Stomach (tissue), 19 donors: ENCODE measurements at places on chromosomes 12 and 14.
A peak's percentile ranks its signal among the peaks of the same experiment; 100 is the strongest.

DNA sequence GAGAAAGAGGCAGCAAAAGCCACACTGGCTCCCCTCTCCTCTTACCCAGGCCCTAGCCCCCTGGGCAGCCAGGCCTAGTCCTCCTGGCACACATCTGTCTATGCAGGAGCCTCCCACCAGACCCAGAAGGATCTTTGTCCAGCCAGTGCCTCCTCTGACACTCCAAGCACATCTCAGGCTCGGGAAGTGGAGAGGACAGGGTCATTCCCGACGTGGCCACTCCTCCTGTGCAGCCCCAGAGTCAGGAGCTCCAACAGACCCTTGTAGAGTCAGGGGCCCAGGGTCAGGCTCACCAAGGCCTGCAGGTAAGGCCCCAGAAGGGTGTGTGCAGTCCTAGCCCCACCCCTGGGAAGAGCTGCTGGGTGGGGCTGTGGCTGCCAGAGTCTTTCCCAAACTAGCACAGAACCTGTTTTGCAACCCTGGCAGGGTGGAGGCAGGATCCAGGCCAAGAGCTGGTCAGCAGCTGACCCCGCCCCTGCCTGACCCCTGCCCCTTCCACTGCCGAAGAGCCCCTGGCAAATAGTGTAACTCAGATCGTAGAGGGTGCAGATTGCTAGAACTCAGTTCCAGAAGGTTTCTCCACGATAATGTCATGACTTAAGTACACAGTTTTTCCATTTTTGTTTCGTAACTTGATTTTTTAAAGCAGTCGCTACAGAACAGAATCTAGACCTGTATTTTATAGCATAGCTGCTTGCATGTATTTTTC is 26.6 kb upstream of the PNMA1 start:
- peaks cover 78% of the 10 kb centered on the region for H3K4me1 ChIP-seq
- no peaks in the 10 kb centered on the region for H3K27me3 ChIP-seq
- DNase-seq, result peak; percentile 92
- H3K4me3 ChIP-seq, result peak overlapping the region; percentile 19
- peak overlapping the region; percentile 84 for H3K27ac ChIP-seq

DNA sequence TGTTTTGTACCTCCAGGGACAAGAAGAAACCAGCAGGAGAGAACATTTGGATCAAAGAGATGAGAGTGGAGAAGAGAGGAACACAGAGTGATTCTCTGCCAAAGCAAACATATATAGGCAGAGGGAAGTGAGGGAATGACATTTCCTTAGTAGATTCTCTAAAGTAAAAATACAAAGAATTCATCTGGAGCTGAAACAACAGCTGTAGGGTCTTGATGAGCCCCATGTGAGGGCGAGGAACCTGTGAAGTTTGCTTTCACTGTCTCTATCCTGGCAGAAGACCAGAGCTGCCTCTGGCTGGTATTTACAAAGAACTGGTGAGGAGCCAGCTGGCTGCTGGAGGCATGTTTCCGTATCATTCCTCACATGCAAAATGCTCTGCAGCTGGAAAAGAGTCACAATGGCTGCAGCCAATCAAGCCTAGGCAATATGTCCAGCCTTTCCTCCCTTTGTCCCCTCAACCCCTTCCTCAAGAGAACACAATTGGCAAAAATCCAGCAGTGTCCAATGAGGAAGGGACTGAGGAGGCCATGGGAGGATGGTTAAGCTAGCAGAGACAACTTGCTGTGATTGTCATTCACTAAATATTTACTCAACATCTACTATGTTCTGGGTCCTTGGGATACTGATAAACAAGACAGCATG is 122.5 kb downstream of the PHLDA1 start:
- DNase-seq, result peak; percentile 87
- peaks cover 17% of the 10 kb centered on the region for H3K4me1 ChIP-seq
- H3K27me3 ChIP-seq, result no peaks in the 10 kb centered on the region
- no peaks in the 10 kb centered on the region for H3K36me3 ChIP-seq
- no peak overlapping the region for H3K4me3 ChIP-seq
- H3K27ac ChIP-seq, result no peak overlapping the region

- peak overlapping the region; percentile 75 for H3K4me3 ChIP-seq
- no peaks in the 10 kb centered on the region for H3K27me3 ChIP-seq
- peak overlapping the region; percentile 91 for H3K27ac ChIP-seq
- peaks cover 24% of the 10 kb centered on the region for H3K4me1 ChIP-seq
Observed at GRCh38 chr14:52706286-52706685, 714 bp upstream of the PSMC6 start.

- H3K36me3 ChIP-seq, result no peaks in the 10 kb centered on the region
- no peak overlapping the region for H3K4me3 ChIP-seq
- DNase-seq, result no peak
Observed at GRCh38 chr12:44626883-44627282, 249.2 kb downstream of the NELL2 start.
